ENCODE measurements at places on chromosomes 12 and 14.

DNA sequence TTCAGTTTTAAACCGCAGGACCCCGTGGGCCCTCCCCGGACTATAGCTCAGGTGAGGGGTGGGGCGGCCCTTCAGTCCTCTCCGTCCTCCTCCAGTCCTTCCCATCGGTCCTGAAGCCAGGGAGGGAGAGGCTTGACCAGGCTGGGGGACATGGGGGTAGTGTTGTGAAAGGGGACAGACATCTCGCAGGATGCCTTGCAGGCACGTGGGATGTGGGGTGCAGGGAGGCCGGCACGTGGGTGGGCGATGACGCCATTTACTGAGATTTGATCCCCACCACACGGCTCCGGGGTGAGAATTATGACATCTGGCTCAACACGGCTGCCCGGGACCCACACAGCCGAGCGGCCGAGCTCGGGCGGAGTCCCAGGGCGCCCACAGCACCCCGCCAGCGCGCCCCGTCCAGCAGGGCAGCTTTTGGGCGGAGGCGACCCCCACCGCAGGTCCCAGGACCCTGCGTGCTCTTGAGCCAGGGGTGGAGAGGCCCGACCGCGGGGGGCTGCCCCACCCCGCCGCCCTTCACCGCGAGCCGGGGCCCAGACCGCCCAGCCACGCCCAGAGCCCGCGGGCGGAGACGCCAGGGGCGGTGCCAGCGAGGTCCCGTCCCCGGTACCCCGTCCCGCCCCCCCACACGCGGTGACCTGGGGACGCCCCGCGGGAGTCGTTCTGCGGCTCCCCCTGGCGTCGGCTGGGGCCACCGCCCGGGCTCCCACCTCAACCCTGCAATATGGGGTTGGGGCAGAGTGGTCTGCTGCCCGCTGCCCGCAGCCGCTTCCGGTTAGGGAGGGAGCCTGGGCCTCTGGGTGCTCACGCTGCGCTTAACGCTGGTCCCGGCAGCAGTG, 3.3 kb upstream of the EXOC3L4 start:
- DNase-seq: peak; percentile 79

- DNase-seq: no peak
Observed at GRCh38 chr12:51399891-51400290, 8.7 kb upstream of the GALNT6 start.

GRCh38 chr14:90159146-90159545, 97.2 kb upstream of the PSMC1 start:
- no peak for DNase-seq

DNA sequence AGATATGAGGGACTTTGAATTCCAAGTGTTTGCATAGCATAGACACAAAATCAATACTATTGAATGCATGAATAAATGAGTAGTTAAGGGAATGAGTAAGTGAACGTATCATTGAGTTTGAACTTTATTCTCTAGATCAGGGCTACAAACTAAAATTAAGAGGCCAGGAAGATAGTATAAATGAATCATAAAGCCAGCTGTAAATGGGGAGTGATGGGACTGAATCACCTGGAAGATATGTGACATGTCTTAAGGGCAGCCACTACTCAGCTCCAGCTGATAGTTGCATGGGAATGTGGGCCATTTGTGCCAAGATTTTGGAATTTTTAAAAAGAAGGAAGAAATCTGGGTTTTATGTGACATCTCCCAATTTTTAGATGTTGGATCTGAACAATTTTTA, 229.9 kb downstream of the AKAP6 start:
- no peak for DNase-seq

DNA sequence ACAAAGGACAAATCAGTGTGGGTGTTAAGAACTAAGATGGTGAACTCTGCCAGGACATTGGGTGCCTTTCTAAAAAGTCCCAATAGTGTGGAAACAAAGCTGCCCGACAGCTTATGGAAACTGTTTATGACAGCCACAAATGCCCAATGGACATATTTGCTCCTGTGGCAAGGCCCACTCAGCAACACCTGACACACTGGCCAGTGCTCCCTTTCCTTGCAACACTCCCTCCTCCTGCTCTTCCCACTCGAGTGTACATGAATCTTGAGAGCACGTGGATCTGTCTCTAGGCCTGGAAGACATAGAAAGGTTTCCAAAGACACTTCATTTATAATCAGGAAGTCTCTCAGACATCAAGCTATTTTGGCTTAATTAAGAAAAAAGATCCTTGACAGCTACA, 14.2 kb upstream of the LRIG3 start:
- no peak for DNase-seq

Data from activated CD4-positive, alpha-beta T cell treated with anti-CD3 and anti-CD28 coated beads, Interleukin-2, amount 50 U/mL, for 48 hours (primary cell).